Astrocyte of the hippocampus (primary cell): ENCODE measurements at places on chromosomes 12 and 14.
A peak's percentile ranks its signal among the peaks of the same experiment; 100 is the strongest.

- peak; percentile 94 for DNase-seq
Measured at GRCh38 chr14:34650786-34651584, 21.0 kb upstream of the SNX6 start.

- DNase-seq, result peak; percentile 47
Measured at GRCh38 chr14:94936901-94937685, 167.2 kb upstream of the GSC start.

GRCh38 chr12:20832911-20833310 lies 22.4 kb downstream of the SLCO1B3 start:
- peak; percentile 29 for DNase-seq

DNA sequence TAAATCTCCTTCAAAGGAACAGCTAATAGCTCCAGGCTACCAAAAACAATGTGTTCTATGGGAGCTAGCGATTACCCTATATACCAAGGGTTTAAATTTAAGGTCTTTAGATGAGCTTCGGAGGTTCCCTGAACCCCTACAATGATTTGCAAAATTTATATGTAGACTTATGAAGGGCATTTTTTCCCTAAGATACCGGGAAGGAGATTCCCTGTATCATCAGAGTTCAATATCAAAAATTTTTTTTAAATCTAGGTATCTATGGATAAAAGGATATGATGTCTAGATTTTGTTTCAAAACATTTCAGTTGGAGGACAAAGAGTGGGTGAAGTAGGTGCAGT lies 17.9 kb upstream of the COL2A1 start:
- no peak for DNase-seq

DNA sequence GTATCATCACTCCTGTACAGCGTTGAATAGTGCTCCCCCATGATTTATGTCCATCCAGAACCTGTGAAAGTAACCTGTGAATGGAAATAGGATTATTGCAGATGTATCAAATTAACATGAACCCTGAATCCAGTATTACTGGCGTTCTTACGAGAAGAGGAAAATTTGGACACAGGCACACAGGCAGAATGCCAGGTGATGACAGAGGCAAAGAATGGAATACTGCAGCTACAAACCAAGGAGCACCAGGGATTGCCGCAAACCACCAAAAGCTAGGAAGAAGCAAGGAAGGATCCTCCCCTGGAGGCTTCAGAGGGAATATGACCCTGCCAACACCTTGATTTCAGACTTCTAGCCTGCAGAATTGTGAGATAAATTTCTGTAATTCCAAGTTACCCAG lies 113.5 kb upstream of the EGLN3 start:
- DNase-seq, result peak; percentile 51

DNA sequence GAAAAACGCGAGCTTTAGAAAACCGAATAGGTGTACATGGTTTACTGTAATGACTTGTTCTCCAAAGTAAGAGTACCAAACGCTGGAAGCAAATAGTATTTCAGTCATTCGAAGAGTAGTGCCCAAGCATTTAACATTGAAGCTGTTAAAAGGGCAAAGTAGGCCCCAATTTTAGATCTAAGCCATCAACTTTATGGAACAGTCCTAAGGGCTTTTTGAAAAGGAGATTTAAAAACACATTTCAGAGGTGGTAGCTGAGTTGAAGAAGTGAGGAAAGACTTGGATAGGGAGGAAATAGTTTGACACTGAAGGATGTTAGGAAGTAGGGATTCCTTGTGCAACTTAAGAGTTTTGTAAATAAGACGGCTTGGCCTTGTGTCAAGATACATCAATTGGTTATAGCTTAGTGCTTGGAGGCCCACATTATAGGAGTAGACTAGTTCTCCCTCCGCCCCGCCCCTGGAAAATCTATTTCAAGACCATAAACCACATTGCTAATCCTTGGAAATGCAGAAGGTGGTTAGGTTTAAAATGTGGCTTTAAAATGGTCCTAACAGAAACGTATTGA lies 783 bp upstream of the TUBA1B start:
- peak; percentile 49 for DNase-seq

GRCh38 chr12:47734725-47735480 lies 9.6 kb upstream of the ENDOU start:
- no peak for DNase-seq

DNA sequence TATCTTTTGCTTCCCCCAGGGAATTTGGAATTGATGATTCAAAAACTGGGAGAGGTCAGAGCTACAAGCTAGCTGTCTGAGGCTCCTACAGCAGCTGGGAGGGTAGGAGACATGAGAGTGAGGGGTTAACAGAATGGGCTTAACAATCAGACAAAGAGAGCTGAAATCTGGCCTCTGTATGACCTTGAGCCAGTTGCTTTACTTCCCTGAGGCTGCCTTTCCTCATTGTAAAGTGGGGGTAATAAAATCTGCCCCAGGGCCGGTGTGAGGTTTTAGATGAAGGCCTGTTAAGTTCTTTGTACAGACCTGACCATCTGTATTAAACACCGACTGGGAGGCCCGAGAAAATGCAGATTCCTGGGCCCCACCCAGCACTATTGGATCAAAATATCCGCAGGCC lies 164.3 kb upstream of the NOS1 start:
- DNase-seq, result no peak

DNA sequence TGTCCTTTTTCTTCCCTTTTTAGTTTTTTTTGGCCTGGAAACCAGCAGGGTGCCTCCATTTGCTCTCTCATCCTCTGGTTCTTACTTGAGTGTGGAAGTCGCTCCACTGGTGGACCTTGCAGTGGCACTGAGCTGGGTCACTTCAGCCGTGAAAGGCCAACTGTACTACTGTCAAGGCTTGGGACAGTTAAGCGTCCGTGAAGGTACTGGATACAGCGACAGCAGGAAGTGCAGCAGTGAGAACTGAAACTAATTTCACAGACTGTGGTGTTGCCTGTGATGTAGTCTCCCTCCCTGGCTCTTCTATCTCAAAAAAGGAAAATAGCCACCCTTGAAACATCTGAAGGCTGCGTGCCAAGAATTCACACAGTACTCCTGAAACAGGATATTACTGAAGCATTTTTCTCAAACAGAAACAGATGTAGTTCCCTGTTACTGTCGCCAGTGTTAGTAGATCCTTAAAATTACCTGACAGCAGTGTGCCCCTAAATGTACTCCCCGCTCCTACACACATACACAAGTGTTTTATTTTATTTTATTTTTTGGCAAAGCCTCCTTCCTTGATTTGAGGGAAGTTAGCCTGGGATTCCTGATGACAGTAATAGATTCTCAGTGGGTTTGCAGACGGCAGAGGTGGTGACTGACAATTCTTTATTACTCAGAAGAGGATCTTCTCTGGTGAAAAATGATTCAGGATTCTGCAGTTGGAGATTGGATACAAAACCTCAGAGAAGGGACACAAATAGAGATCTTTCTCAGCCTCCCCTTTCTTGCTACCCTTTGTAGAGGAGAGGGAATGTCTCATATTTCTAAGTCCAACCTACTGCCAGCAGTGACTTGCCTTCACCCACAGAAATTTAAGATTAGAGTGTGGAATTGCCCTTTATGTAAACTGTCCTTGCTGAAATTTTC lies 4.4 kb downstream of the SUSD6 start:
- peak; percentile 65 for DNase-seq

GRCh38 chr12:97637770-97638169 lies 175.2 kb downstream of the RMST start:
- peak; percentile 25 for DNase-seq

- DNase-seq, result peak; percentile 46
Measured at GRCh38 chr14:60647081-60647836, 2.0 kb downstream of the SIX1 start.

DNA sequence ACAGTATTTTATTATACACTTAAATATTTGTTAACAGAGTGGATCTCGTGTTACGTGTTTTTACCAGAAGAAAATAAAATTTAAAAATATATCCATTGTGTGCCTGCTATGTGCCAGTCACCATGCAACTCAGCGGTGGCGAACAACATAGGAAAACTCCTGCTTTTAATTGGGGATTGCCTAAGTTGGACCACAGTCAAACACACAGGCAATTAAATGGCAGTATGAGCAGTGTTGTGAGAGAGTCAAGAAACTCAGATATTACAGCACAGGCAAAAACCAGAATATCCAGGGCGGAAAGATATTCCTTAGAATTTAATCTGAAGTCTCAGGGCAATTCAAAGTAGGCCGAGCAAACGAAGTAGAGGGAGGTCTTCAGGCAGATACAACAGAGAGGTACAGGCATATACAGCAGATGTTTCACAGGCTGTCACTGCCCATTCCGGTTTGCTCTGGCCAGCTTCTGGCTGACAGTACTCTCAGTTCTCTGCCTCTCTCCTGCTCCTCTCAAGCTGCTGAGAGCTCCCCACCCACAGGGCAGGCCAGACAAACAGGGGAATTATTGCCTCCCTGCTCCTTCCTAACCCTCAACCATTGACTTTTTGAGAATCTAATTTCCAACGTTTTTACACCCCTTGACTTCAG lies 540.2 kb upstream of the TMEM132C start:
- no peak for DNase-seq

- DNase-seq, result peak; percentile 84
Measured at GRCh38 chr12:31589904-31590641, 863 bp downstream of the DENND5B start.

GRCh38 chr12:44653861-44654527 lies 222.1 kb downstream of the NELL2 start:
- DNase-seq, result peak; percentile 37

DNA sequence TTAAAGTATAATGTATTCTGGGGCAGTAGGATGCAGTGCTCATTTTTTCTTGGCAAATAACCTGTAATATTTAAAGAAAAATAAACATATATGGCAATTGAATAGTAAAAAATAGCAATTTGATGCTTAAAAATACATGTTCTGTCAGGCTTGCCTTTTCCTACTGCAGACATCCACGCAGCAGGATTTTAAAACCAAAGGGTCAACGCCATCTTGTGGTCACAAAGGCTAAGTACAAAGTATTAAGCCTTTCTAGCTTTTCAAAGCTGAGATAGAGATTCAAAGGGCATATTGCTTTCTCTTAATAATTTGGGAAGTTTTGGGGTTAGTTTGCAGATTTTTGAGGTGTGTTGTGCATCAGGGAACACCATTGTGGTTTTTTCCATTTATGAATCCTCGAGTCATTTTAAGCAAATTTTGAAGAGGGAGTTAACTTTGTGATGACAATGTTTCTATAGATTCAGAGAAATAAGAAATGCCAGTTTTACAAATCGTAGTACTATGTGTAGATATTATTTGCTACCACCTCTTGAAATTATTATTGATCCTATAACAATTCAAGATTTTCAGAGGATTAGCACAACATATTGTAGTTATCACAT lies 4.7 kb upstream of the CCER1 start:
- DNase-seq, result peak; percentile 67

DNA sequence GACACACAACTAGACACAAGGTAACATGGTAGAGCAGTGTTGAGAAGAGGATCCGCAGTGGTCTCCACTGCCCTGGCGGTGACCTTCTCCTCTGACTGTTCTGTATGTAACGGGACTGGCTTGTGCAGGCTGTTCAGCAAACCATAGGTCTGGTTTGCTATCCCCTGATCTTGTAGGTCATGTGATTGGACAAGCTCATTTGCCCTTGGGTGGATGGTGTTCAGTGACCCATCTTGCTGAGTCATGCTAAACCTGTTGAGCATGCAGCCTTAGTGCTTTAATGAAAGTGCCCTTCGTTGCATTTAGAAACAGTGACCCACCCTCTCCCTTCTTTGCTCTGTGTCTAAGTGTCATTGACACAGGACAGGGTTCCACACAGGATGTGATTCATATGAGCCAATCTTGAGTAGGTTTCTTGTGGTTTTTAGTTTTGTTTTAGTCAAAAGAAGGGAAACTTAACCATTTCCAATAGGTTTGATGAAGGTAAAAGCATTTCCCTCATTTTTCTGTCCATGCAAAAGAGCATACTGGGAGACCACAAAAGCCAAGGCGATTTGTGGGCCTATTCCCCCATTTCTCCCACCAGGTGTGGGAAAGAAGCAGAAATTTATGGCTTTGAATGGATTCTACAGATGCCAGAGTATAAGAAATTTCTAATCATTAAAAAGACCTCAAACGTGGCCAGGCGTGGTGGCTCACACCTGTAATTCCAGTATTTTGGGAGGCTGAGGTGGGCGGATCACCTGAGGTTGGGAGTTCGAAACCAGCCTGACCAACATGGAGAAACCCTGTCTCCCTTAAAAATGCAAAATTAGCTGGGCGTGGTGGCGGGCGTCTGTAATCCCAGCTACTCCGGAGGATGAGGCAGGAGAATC lies 32.6 kb upstream of the HIF1A start:
- peak; percentile 48 for DNase-seq

DNA sequence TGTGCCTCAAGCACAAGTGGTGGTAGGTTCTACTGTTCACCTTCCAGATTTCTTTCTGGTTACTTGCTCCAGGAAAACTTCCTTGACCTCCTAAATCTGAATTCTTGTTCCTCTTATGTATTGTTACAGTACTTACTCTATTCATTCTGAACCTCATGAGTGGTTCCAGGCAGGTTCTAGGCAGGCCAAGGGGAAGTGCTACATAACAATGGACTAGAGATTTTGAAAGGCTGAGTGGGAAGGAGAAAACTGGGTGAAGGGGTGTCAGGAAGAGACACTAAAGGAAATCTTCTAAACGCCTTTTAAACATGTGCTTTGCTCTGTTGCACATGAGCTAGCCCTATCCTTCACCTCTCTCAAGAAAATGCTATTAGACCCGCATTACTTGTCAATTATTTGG lies 1.6 kb downstream of the YARS2 start:
- peak; percentile 6 for DNase-seq

GRCh38 chr12:120015313-120015712 lies 26.3 kb downstream of the BICDL1 start:
- DNase-seq, result no peak

DNA sequence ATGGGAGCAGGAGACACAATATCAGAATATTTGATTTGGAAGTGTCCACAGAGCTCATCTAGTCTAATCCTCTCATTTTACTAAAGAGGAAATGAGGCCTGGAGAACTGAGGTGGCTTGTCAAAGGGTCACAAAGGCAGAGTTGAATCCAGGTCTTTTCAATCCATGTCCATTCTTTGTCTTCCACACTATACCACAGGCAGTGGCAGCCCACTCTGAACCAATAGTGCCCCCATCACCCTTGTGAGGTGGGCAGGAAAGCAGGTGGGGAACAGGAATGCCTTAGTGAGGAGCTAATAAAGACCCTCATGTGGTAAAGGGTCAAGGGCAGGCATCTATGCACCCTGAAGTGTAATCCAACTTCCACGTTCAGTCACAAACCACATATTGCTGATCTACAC lies 134.8 kb upstream of the EGLN3 start:
- no peak for DNase-seq

GRCh38 chr14:65045006-65045405 lies 57.3 kb downstream of the MAX start:
- no peak for DNase-seq

DNA sequence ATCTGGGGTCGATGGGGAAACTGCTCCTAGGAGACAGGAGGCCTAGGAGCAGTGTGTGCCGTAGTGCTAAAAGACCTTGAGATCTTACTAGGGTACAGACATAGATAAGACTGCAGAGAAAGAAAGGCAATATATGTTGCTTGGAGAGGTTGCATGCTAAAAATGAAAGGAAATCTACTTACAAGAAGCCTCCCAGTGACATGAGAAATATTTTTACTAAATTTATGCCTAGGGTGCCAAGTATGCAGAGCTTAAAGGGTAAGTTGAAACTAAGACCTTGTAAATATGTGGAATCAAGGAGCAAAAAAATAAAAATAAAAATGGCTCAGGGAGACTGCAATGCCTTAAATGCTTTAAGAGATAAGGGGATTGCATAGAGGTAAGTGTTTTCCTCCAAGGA lies 74.8 kb downstream of the PDE6H start:
- no peak for DNase-seq

GRCh38 chr12:76711241-76711640 lies 52.7 kb upstream of the ZDHHC17 start:
- DNase-seq, result no peak
